ENCODE measurements at places on chromosomes 16 and 17. TPM values are rescaled to one million over a fixed set of nuclear protein-coding genes. Genes with fewer than 3 reads are reported as not detected.

The CMC2 gene
- 47.2 TPM for total RNA-seq

The PTGES3L gene
- 0.75 TPM for total RNA-seq

The TERB1 gene
- not detected for total RNA-seq

The KRTAP9-2 gene
- total RNA-seq: not detected

The C17orf113 gene
- 3.7 TPM for total RNA-seq

The KIF2B gene
- 0.27 TPM for total RNA-seq

The AHSP gene
- not detected for total RNA-seq

The AATK gene
- 4.1 TPM for total RNA-seq

- DNase-seq: no peak
- H3K4me1 ChIP-seq: no peaks in the 10 kb centered on the region
- no peak overlapping the region for H3K4me3 ChIP-seq
These were observed 458.1 kb downstream of the SOX9 start for GRCh38 chr17:72578817-72579470.

DNA sequence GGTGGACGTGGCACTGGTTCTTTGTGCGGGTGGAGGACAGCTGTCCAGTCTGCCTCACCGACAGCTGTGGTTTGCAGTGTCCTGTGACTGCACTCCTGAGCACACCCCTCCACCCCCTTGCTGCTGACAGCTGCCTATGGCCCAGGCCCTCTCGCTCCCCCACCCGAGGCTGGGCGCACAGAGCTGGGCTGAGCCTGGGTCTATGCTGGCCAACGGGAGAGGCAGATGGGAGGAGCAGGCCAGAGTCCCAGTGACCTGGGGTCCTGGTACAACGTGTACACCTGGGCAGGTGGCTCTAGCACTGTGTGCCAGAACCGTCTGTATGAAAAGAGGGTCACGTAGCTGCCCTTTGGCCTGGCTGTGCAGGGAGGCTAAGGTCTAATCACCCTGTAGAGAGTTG lies 30.5 kb downstream of the BAIAP2 start:
- DNase-seq: no peak
- peak overlapping the region; percentile 87 for H3K27ac ChIP-seq
- peaks cover 34% of the 10 kb centered on the region for H3K4me1 ChIP-seq
- no peaks in the 10 kb centered on the region for H3K36me3 ChIP-seq

- no peaks in the 10 kb centered on the region for H3K27me3 ChIP-seq
- H3K36me3 ChIP-seq: no peaks in the 10 kb centered on the region
- peak; percentile 65 for DNase-seq
- peaks cover 51% of the 10 kb centered on the region for H3K4me1 ChIP-seq
These were observed 1.9 kb downstream of the PHF12 start for GRCh38 chr17:28949185-28950016.

GRCh38 chr16:11833951-11834695 lies 17.2 kb downstream of the RSL1D1 start:
- no peak overlapping the region for H3K27ac ChIP-seq
- H3K27me3 ChIP-seq: no peaks in the 10 kb centered on the region
- no peak overlapping the region for H3K4me3 ChIP-seq
- no peak for DNase-seq
- H3K36me3 ChIP-seq: peaks cover 26% of the 10 kb centered on the region

GRCh38 chr17:66272811-66273585 lies 29.4 kb upstream of the PRKCA start:
- no peaks in the 10 kb centered on the region for H3K27me3 ChIP-seq
- H3K36me3 ChIP-seq: no peaks in the 10 kb centered on the region
- peaks cover 13% of the 10 kb centered on the region for H3K4me1 ChIP-seq
- H3K4me3 ChIP-seq: no peak overlapping the region
- H3K27ac ChIP-seq: no peak overlapping the region
- no peak for DNase-seq

- no peak overlapping the region for H3K4me3 ChIP-seq
- no peaks in the 10 kb centered on the region for H3K36me3 ChIP-seq
- no peaks in the 10 kb centered on the region for H3K27me3 ChIP-seq
- no peak overlapping the region for H3K27ac ChIP-seq
These were observed 39.5 kb downstream of the RBFOX1 start for GRCh38 chr16:7372095-7372494.

GRCh38 chr17:58323366-58324055 lies 5.1 kb downstream of the TSPOAP1 start:
- no peaks in the 10 kb centered on the region for H3K36me3 ChIP-seq
- H3K4me3 ChIP-seq: peak overlapping the region; percentile 37
- H3K27ac ChIP-seq: no peak overlapping the region
- DNase-seq: no peak

DNA sequence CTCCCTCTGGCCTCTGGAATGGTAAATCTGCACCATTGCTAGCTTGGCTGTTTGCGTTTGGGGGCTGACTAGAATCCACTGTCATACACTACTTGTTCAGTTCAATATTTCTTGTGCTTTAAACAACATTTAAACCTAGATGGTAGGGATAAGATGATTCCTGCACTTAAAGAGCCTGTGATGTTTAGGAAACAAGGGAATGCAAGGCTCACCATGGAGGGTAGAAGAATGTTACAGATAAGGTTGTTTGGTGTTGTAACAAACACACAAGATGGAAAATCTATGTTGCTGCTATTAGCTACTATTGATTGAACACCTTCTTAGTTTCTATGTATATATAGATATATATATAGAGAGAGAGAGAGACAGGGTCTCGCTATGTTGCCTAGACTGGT lies 31.4 kb downstream of the YPEL2 start:
- no peaks in the 10 kb centered on the region for H3K36me3 ChIP-seq
- no peak overlapping the region for H3K4me3 ChIP-seq
- peak overlapping the region; percentile 82 for H3K27ac ChIP-seq

GRCh38 chr16:22784690-22785214 lies 29.2 kb upstream of the HS3ST2 start:
- no peaks in the 10 kb centered on the region for H3K4me1 ChIP-seq
- H3K36me3 ChIP-seq: no peaks in the 10 kb centered on the region
- no peak overlapping the region for H3K27ac ChIP-seq
- no peaks in the 10 kb centered on the region for H3K27me3 ChIP-seq

GRCh38 chr16:57112403-57113041 lies 20.1 kb downstream of the CPNE2 start:
- no peaks in the 10 kb centered on the region for H3K36me3 ChIP-seq
- peak overlapping the region; percentile 23 for H3K27ac ChIP-seq
- no peak for DNase-seq
- H3K4me3 ChIP-seq: no peak overlapping the region
- peaks cover 20% of the 10 kb centered on the region for H3K4me1 ChIP-seq

DNA sequence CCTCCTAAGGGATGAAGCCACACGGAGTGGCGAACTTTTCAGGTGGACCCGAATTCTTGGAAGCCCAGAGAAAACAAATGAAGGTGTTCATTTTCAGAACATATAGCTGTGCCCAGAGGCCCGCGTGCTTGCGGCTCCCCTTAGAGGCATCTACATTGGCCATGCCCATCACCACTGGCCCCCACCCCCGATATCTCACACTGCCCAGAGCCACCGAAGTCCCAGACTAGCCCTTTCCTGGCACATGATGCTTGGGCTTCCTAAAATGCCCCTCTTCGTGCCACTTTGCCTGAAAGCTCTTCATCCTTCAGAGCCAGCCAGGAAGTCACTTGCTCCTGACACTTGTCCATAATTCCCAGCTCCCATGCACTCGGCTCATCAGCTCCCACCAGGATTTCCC lies 2.1 kb upstream of the HEXIM1 start:
- H3K4me3 ChIP-seq: no peak overlapping the region
- no peaks in the 10 kb centered on the region for H3K27me3 ChIP-seq
- H3K27ac ChIP-seq: peak overlapping the region; percentile 98
- DNase-seq: no peak
- peaks cover 9% of the 10 kb centered on the region for H3K4me1 ChIP-seq
- no peaks in the 10 kb centered on the region for H3K36me3 ChIP-seq

GRCh38 chr17:67281743-67282142 lies 36.7 kb upstream of the HELZ start:
- no peaks in the 10 kb centered on the region for H3K36me3 ChIP-seq
- no peak for DNase-seq
- no peak overlapping the region for H3K4me3 ChIP-seq
- H3K27me3 ChIP-seq: no peaks in the 10 kb centered on the region

DNA sequence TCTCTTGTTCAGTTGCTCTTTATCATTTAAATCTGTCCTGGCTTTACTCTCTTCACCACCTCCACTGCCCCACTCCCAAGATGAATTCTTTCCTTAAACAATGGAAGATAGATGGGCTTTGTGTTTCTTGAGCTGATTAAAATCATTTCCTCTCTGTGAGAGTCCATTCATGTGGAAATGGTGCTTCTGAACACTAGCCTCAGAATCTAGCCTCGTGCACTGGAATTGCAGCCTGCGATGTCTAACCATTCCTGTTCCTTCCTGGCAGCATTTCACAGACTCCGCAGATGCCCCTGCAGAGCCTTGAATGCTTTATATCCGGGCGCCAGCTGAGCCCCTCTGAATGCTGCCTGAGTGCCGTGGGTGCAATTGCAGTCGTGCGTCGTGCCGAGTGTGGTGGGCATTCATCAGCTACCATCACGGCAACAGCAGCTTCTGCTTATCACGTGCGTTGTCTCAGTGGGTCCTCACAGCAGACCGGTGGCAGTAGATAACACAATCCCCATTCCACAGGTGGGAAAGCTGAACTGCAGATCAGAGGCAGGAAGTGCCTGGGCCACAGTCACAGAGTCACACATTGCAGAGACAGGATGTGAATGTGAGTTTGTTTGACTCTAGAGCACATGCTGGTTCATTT lies 172.8 kb upstream of the WSCD1 start:
- H3K27me3 ChIP-seq: no peaks in the 10 kb centered on the region
- no peaks in the 10 kb centered on the region for H3K36me3 ChIP-seq
- no peak overlapping the region for H3K4me3 ChIP-seq

- H3K4me3 ChIP-seq: no peak overlapping the region
- no peaks in the 10 kb centered on the region for H3K27me3 ChIP-seq
- peaks cover 85% of the 10 kb centered on the region for H3K36me3 ChIP-seq
- H3K27ac ChIP-seq: no peak overlapping the region
- no peak for DNase-seq
- no peaks in the 10 kb centered on the region for H3K4me1 ChIP-seq
These were observed 9.5 kb downstream of the MTMR4 start for GRCh38 chr17:58504826-58505351.

DNA sequence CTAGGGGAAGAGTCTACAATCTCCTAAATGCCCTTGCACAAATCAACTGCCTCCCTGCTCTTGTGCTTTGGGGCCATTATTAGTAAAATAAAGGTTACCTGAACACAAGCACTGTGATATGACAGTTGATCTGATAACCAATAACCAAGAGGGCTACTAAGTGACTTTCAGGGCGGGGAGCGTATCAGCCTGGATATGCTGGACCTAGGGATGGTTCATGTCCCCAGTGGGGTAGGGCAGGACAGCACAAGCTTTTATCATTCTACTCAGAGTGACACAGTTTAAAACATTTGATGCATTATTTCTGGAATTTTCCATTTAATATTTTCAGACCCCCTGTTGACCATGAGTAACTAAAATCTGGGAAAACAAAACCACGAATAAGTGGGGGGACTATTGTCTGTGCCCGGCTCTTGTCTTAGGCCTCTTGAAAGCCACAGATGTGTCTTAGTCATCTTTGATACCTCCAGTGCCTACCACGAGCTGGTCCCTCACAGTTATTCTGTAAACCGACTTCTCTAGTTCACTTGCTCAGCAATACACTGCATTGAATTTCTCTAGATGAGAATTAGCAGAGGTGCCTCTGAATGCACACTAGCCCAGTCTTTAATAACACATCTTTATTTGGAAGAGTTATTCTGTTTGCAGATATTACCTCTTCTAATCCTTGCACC lies 94.6 kb upstream of the DHX40 start:
- no peaks in the 10 kb centered on the region for H3K27me3 ChIP-seq
- H3K4me1 ChIP-seq: no peaks in the 10 kb centered on the region
- no peak overlapping the region for H3K27ac ChIP-seq
- H3K4me3 ChIP-seq: no peak overlapping the region
- no peaks in the 10 kb centered on the region for H3K36me3 ChIP-seq
- no peak for DNase-seq

Data from thyroid gland (tissue), 4 donors.